ENCODE measurements at places on chromosomes 2 and 18. TPM values are rescaled to one million over a fixed set of nuclear protein-coding genes. Genes with fewer than 3 reads are reported as not detected.

DNA sequence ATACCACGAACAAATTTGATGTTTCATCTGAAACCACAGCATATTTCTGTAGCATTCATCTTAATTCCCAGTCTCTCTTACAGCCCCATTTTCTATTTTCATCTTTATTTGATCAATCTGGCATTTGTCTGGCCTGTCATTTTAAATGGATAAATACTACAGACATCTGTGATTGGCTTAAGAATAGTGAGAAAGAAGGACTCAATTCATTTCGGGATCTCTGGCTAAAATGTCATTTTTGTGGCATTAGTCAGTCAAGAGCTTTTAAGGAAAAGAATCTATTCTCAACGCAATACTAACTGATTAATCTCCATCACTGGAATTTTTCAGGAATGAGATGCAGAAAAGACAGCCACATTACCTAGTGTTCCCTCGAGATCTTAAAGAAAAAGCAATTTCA lies 585.9 kb downstream of the IRS1 start:
- DNase-seq = no peak

- DNase-seq = no peak
Measured at GRCh38 chr18:10319914-10320600, 134.4 kb upstream of the APCDD1 start.

DNA sequence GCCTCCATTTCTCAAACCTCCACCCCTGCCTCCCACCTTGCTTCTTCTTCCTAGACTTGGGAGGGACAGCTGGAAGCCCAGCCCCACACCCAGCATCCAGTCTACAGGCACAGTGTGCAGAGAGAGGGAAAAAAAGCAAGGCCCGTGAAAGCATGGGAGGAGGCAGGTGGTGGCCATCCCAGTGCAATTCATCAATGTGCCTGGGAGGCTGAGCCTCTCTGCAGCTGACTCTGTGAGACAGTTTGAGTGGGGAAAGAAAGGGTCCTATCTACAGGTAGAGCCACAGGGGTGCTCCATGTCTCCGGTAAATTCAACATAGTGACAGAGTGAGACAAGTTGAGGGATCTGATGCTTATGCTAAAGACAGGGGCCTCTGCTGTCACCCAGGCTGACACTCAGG lies 340.6 kb downstream of the DYSF start:
- DNase-seq = no peak

GRCh38 chr2:222038067-222038802 lies 260.6 kb downstream of the PAX3 start:
- DNase-seq = no peak

GRCh38 chr2:127517465-127517864 lies 8.8 kb downstream of the IWS1 start:
- DNase-seq = no peak

DNA sequence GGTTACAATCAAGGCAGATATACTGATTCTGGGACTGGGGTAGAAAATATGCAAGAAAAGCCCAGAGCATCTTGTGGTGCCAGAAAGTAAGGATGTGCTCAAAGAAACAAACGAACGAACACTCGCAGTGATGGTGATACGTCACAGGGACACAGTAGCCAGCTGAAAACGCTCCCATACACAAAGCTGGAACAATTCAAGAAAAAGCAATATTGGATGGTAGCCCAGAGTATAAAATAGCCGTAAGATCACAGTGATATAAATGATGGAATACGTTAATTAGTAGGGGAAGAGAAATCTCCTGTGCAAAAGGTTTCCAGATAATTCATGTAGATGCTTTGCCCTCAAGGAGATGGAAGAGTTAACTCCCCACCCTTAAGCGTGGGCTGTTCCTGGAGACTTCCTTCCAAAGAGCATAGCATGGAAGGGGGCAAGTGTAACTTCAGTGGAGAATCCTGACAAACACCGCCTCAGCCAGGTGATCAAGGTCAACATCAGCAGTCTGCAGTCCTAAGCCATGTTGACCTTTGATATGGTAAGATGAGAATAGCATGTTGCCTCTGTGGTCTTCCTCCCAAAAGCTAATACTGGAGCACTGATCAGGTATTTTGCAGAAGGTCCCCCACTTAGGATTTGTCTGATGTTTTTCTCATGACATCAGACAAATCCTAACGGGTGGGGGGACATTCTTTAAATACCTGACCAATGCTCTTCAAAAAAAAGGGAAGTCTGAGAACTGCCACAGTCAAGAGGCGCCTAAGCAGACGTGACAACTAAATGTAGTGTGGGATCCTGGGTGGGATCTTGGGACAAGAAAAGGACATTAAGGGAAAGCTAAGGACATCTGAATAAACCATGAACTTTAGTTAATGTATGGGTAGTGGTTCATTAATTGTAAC lies 99.0 kb downstream of the NCK2 start:
- no peak for DNase-seq

DNA sequence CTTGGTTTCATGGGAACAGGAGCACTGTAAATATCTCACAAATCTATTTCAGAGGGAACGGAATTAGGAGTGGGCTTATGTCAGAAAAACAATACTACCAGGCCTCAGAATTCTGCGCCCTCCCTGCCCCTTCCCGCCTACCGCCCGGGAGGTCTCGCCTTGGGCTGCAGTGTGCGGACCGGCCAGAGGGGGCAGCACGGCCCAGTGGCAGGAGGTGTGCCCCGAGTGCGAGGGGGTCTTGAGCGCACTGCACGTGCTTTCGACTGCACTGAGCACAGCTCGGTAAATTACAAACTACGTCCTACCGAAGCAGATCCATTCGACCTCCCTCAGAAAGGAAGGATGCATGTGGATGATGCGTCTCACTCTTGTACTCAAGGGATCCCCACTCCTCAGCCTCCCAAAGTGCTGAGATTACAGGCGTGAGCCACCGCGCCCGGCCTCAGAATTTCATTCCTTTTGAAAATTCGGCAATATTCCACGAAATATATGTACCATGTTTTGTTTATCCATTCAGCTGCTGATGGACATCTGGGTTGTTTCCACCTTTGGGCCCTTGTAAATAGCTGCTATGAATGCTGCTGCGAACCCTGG lies 297.0 kb downstream of the BCL2 start:
- no peak for DNase-seq

DNA sequence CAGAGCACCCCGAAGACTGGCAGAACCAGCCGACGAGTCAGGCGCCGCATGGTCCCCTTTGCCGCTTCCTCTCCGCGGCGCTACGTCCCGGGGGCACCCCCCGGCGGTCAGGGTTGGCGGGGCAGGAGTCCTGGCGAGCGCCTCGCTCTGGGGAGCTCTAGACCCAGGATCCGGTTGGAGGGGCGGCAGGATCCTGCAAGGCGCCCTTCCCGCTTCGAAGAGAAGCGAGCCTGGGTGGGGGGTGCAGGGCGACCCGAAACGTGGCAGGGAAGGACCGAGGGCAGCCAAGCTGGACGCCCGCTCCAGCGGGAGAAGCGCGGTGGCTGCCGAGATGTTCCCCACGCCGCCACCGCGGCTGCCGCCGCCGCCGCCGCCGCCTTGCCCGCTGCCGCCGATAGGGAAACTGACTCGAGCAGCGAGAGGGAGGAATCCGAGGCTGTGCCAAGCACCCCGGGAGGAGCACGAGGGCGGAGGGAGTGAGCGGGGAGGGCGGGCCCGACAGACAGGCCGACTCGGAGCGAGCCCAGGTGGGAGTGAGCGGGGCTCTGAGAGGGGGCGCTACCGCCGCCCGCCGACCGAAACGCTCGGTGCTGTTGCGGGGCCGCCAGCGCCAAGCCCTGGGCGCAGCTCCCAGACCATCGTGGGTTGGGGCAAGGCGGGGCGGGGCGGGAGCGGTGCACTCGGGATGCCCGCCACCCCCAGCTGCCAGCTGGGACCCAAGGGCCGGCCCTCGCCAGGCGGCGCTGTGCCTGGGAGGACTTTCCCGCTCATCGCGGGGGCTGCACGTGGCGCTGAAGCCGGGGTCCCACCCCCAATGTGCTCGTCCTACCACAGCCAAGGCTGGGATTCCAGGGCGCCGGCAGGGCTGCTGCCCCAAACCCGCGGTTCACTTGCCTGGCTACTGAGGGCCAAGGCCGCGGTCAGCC lies at the start of gene GALNT14:
Gene GALNT14, minus strand, starts transcription at position 404 of the 926 bp plus-strand sequence. Its CDS starts 354 bp downstream, at position 50.
- DNase-seq = peak; percentile 22

The STARD6 gene
- total RNA-seq = not detected

The TNFRSF11A gene
- 9.1 TPM for total RNA-seq

The C2orf66 gene
- 0.20 TPM for total RNA-seq

The FIGN gene
- not detected for total RNA-seq

The HES6 gene
- 1.8 TPM for total RNA-seq

The GBX2 gene
- total RNA-seq = not detected
